Hematopoietic multipotent progenitor cell treated with erythropoietin and hydrocortisone succinate and interleukin-3 and kit ligand, for 6 days (in vitro differentiated cells): ENCODE measurements at places on chromosomes 6 and 20.
A peak's percentile ranks its signal among the peaks of the same experiment; 100 is the strongest.

DNA sequence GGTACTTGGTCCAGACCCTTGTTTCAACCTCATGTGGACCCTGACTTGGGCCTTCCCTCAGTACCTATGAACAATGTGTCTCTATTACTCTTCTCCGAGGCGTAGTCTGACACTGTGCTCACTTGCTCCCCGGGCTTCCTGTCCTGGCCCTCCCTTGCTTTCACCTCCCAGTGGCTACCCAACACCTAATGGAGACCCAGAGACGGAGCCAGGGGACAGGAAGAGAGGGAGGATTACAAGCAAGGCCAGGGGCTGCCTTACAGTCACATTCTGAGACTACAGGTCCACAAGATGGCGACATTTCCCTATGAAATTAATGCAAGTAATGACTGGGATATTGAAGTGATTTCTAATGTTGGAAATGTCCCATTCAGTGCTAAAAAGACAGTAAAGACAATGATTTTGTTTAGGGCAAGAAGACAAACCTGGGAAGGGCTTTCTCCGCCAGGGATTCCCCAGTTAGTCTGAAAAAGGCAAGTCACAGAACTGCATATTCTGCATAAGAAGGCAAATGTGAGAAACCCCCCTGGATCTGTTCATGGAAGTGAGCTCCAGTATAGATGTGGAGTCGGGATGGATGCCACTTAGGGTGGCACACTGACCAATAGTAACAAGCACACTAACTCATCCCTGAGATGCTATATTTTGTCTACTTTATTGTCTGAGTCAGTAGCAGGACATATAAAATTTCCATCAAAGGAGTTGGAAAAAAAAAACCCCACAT, 44.0 kb upstream of the ZBTB24 start:
- peak; percentile 87 for DNase-seq

- DNase-seq = peak; percentile 42
These were observed 42.5 kb downstream of the MBOAT1 start for GRCh38 chr6:20169786-20170185.

GRCh38 chr6:7261032-7261841, 51.8 kb downstream of the SSR1 start:
- peak; percentile 87 for DNase-seq

GRCh38 chr20:57772349-57772964, 62.6 kb upstream of the PMEPA1 start:
- DNase-seq = no peak

GRCh38 chr6:72420409-72420808, 201.5 kb upstream of the KCNQ5 start:
- no peak for DNase-seq

GRCh38 chr6:5116243-5116991, 31.3 kb downstream of the PPP1R3G start:
- no peak for DNase-seq
